ENCODE measurements at places on chromosomes 1 and 21. TPM values are rescaled to one million over a fixed set of nuclear protein-coding genes. Genes with fewer than 3 reads are reported as not detected.

The CA6 gene
- polyA plus RNA-seq: not detected

The F13B gene
- not detected for polyA plus RNA-seq

The HES3 gene
- 105 TPM for polyA plus RNA-seq

The CELA2A gene
- not detected for polyA plus RNA-seq

The FCGR2B gene
- polyA plus RNA-seq: 0.11 TPM

The B3GALT5 gene
- polyA plus RNA-seq: 12.4 TPM

The FAM163A gene
- polyA plus RNA-seq: 0.28 TPM

The KCNJ15 gene
- under 0.01 TPM for polyA plus RNA-seq

The AMIGO1 gene
- polyA plus RNA-seq: 2.4 TPM

The DIRAS3 gene
- polyA plus RNA-seq: 0.13 TPM

The ELF3 gene
- 32.0 TPM for polyA plus RNA-seq

The CAMK2N1 gene
- 1.8 TPM for polyA plus RNA-seq

The OSCP1 gene
- polyA plus RNA-seq: 3.3 TPM

The SPATA46 gene
- not detected for polyA plus RNA-seq

The ETV3 gene
- polyA plus RNA-seq: 7.0 TPM

The RSPO1 gene
- polyA plus RNA-seq: 0.28 TPM

The TEX38 gene
- 0.33 TPM for polyA plus RNA-seq

The LRRIQ3 gene
- polyA plus RNA-seq: 0.08 TPM

The RPE65 gene
- polyA plus RNA-seq: not detected

The DYNLT5 gene
- polyA plus RNA-seq: 0.38 TPM

The SETSIP gene
- polyA plus RNA-seq: not detected

The BSND gene
- polyA plus RNA-seq: 0.52 TPM

The FCRL1 gene
- not detected for polyA plus RNA-seq

The CD244 gene
- not detected for polyA plus RNA-seq

The ARTN gene
- 17.4 TPM for polyA plus RNA-seq

The TEDDM1 gene
- polyA plus RNA-seq: not detected

The CD1E gene
- polyA plus RNA-seq: not detected

The MAP3K21 gene
- polyA plus RNA-seq: 21.2 TPM

The CYYR1 gene
- polyA plus RNA-seq: 18.9 TPM

The OR6N1 gene
- polyA plus RNA-seq: not detected

The KRTAP13-2 gene
- polyA plus RNA-seq: not detected

The LCE1E gene
- polyA plus RNA-seq: not detected

The NTMT2 gene
- 0.17 TPM for polyA plus RNA-seq

The EDN2 gene
- 0.32 TPM for polyA plus RNA-seq

The DAB1 gene
- 4.4 TPM for polyA plus RNA-seq

The POLR3GL gene
- 3.9 TPM for polyA plus RNA-seq

The SPRR2A gene
- polyA plus RNA-seq: not detected

The GJA4 gene
- 3.9 TPM for polyA plus RNA-seq

The AQP10 gene
- polyA plus RNA-seq: not detected

The ACTRT2 gene
- not detected for polyA plus RNA-seq
